ENCODE measurements at places on chromosomes 16 and 17.
A peak's percentile ranks its signal among the peaks of the same experiment; 100 is the strongest.

DNA sequence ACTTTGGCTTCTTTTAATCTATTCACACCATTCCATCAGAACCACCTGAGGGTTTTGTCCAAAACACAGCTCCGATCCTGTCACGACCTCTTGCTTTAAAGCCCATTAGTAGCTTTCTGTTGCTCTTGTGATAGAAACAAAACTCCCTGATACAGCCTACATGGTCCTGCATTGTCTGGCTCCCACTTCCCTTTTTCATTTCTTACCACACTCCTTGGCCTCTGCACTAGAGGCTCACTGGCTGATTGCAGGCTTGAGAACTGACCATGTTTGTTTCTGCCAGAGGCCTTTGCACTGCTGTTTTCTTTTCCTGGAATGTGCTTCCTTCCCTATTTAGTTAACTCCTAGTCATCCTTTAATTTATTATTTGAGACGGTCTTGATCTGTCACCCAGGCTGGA is 23.7 kb downstream of the IST1 start:
- no peak for DNase-seq

- DNase-seq, result no peak
Measured at GRCh38 chr17:66637491-66637890, 197.4 kb upstream of the CACNG5 start.

GRCh38 chr17:77352441-77352840 is 211.7 kb downstream of the SEC14L1 start:
- no peak for DNase-seq

DNA sequence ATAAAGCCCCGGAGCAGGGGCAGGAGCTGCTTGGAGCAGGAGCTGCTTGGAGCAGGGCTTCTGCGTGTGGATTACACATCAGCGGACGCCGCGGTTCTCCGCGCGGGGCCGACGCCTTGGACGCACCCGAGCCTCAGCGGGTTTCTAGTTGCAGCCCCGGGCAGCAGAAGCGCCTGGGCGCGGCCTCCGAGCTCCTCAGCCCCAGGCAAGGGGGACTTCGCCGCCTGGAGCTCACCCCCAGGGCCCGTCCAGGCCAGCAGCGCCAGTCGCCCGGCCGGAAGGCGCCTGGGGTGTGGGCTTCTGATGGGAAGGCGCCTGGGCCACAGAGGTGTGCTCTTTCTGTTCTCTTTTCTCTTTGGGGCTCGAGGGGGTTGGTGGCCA is 6.3 kb downstream of the FOXF1 start:
- DNase-seq, result peak; percentile 58

DNA sequence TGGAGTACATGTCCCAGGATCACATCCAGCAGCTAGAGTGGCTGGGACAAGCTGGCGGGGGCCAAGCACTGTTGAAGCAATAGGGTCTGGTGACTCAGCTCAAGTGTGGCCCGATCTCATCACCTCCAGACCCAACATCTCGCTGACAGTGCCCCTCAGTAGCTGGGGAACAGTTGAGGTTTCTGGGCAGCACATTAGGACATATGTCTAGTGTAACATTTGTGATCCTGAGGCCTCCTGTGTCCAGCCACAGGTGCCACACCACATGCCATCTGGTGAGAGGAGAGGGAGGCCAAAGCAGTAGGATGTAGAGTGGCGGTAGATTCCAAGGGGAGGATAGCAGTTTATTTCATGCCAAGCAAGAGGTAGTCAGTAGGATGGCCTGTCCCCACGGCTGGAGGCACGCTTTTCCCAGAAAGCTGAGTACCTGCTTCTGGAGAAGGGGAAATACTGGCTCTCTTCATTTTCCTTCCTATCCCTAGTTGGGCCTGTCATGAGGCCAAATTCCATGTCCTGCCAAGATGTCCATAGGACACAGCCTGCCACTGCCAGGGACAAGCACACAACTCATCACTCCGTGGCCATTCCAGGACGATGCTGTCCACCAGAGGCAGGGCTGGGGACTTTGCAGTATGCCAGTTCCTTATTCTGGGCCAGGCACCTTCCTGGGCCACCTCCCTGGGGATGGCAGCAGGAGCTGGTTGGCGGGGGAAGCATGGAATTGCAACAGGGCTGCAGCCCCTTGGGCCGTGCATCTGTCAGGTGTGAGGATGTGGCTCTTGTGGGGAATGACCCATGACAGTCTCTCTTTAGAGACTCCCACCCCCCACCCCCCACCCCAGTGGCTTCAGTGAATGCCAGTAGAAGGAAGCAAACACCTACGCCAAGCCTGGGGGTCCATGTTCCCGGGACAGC is 24.0 kb downstream of the GGA3 start:
- no peak for DNase-seq

- DNase-seq, result peak; percentile 5
Measured at GRCh38 chr16:24253192-24253591, 2.9 kb upstream of the CACNG3 start.

DNA sequence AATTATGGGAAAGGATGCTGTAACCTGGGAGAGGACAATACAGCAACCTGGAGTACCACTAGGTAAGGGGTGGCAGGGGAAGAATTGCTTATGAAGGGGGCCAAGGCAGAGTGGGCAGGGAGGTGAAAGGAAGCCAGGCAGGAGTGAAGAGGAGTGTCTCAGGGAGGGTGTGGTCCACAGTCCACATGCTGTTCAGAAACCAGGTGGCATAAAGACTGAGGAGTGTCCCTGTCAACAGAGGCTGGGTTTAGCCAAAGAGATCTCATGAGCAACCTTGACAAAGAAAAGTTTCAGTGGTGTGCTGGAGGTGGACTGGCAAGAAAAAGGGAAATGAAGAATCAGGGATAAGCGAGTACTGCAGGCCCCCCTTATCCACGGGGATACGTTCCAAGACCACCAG is 88.4 kb downstream of the SPACA3 start:
- no peak for DNase-seq

DNA sequence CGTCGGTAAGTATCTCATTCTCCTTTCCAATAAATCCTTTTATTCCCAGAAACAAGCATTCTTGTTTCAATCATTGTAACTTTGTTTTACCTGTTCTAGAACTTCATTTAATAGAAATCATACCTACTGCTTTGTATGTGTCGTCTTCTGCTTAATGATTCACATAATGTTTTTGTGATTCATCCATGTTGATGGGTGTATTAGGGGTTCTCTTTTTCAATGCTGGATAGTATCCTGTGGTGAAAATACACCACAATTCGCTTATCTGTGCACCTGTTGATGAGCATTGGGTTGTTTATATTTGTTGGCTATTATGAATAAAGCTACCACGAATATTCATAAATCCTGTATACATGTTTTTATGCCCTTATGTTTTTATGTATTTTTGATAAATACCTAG is 703.2 kb downstream of the MAF start:
- no peak for DNase-seq

- peak; percentile 68 for DNase-seq
Measured at GRCh38 chr16:14455573-14455972, 174.5 kb downstream of the PARN start.

DNA sequence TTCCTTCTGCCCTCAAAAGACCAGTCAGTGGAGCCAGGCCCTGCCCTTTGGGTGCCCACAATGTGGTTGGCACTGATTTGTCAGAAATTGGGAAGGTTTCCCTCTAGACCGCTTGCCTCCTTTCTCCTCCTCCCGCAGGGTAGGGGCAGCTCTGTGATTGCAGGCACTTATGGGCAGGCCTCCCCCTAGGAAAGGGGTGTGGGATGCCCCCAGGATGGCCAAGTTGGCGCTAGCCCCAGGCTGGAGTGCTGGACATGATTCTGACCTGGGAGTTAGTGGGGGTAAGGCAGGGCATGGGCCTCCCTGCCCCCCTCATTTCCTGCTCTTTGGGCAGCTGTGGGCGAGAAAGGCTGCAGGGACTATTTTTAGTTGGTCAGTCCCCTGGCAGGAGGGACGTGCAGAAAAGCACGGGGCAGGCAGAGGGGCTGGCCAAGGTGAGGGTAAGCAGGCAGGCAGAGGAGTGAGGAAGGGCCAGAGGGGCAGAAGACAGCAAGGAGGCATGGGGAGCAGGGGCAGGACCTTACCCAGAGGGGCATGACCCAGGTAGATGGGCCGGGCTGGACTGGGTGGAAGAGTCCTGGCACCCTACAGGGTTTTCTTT is 3.3 kb downstream of the RARA start:
- no peak for DNase-seq

GRCh38 chr17:76594690-76595089 is 9.0 kb upstream of the ST6GALNAC2 start:
- DNase-seq, result no peak

GRCh38 chr17:27206447-27206846 is 87.5 kb upstream of the WSB1 start:
- no peak for DNase-seq

- no peak for DNase-seq
Measured at GRCh38 chr17:48753794-48754499, 25.4 kb upstream of the HOXB13 start.

- peak; percentile 67 for DNase-seq
Measured at GRCh38 chr17:64245218-64246145, 17.6 kb downstream of the TEX2 start.

DNA sequence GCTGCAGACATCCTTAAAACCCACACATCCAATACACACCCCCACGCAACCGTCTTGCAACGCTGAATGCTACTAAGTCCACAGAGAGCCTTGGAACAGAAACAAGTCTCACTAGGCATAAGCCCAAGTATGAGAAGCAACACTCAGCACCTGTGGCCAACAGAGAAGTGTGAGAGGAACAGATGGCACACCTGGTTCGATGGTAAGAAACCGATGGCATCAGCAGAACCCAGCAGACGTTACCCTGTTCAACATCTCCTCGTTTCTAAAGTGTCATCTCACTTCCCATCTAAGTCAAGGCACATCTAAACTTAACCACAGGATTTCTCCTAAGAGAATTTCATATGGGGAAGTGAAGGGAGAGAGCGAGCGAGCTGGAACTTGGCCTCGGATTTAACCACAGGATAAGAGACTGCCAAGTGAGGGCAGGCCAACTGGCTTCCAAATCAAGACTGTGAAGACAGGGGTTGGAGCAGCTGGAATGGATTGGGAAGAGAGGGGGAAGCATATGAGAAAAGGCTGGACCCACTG is 41.0 kb downstream of the NXPH3 start:
- peak; percentile 48 for DNase-seq

GRCh38 chr17:57976594-57976993 is 11.5 kb downstream of the VEZF1 start:
- no peak for DNase-seq

GRCh38 chr17:49588726-49589576 is 13.3 kb downstream of the NXPH3 start:
- peak; percentile 28 for DNase-seq

DNA sequence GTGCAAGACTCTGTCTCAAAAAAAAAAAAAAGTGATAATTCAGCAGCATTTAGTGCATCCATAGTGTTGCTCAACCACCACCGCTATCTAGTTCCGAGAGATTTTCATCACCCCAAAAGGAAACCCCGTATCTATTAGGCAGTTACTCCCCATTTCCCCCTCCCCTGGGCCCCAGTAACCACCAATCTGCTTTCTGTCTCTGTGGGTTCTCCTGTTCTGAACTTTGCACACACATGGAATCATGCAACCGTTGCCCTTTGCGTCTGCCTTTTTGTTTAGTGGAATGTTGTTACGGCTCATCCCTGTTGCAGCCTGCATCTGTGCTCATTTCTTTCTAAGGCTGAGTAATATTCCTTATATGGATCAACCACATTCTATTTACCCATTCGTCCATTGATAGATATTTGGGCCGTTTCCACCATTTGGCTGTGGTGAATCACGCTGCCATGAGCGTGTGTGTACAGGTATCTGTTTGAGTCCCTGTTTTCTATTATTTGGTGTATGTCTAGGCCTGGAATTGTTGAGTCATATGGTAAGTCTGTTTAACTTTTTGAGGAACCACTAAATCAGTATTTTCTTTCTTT is 8.7 kb upstream of the SYNGR2 start:
- peak; percentile 83 for DNase-seq

DNA sequence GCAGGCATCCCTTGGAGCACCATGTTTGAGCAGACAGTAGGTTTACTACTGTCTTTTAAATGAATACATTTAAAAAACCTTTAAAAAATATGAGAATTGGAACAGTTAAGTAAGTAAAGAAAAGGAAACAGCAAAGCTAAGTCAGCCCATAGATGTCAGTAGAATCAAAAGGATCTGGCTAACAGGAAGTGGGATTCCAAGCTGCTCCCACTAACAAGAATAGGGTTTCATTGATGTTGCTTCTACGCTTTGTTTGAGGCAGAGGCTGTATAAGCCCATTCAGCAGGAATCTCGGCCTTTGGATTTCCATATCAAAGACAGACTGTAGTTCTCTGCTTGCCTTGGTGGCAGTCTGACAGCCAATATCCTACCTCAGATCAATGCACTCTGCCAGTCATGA is 122.9 kb upstream of the ELAC2 start:
- peak; percentile 48 for DNase-seq

- no peak for DNase-seq
Measured at GRCh38 chr17:2023256-2023655, 1.9 kb downstream of the RTN4RL1 start.

DNA sequence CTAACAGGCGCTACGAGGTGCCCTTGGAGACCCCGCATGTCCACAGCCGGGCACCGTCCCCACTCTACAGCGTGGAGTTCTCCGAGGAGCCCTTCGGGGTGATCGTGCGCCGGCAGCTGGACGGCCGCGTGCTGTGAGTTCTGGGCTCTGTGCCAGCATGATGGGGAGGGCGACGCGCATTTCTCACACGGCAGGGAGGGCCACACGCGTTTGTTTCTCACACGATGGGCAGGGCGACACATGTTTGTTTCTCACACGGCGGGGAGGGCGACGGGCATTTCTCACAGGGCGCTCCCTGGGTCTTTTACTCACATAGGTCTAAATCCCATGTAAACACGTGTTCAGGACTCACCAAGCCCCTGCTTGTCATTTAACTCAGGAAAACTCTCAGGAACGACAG is 4.4 kb downstream of the GAA start:
- DNase-seq, result no peak

GRCh38 chr17:2083613-2084035 is 28.7 kb downstream of the HIC1 start:
- no peak for DNase-seq

GRCh38 chr17:51947160-51947735 is 211.3 kb downstream of the CA10 start:
- DNase-seq, result no peak

- no peak for DNase-seq
Measured at GRCh38 chr17:61144617-61145564, 254.8 kb upstream of the TBX2 start.

- no peak for DNase-seq
Measured at GRCh38 chr16:57266531-57267260, 17.8 kb downstream of the PLLP start.

DNA sequence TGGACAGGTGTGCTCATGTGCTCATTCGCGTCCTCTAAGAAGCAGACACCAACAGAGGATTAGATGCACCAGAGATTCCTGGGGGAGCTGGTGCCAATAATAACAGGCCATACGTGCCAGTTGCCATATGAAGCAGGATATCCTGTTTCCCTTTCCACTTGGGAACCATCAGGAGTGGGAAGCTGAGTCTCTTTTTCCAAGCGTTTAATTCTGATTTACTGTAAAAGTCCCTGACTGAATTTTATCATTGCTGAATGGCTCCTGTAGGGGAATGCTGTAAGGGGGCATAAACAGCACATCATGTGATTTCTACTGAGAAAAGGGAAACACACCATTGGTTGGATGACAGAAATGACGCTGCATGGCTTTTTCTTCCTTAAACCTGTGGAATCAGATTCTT is 113.3 kb downstream of the IRF8 start:
- DNase-seq, result no peak
